AG10803 (cell line): ENCODE measurements at places on chromosomes 3 and 15.
A peak's percentile ranks its signal among the peaks of the same experiment; 100 is the strongest.

GRCh38 chr3:10224794-10225665 is 23.2 kb upstream of the TATDN2 start:
- peak; percentile 68 for DNase-seq

- no peak for DNase-seq
Observed at GRCh38 chr15:74391582-74392450, 24.4 kb upstream of the CYP11A1 start.

GRCh38 chr15:63942486-63943365 is 103.6 kb downstream of the DAPK2 start:
- no peak for DNase-seq

GRCh38 chr3:16486201-16486600 is 27.3 kb downstream of the RFTN1 start:
- no peak for DNase-seq

DNA sequence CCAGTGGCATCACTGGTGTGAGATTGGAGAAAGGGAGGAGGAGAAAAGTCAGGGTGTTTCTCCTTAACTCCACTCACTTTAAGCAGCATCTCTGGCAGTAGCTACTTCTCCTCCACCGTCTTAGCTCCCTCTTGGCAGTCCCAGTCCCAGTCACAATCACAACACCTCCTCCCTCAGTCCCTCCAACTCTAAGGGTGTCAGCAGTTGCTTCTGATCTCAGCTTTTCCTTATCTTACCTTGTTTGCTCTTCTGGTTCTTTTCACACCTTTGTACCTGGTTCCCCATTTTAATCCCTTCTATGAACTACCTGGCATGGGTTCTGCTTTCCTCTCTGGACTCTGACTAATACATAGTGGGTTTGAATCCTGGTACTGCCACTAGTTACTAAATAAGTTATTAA is 188.3 kb upstream of the CTDSPL start:
- no peak for DNase-seq

DNA sequence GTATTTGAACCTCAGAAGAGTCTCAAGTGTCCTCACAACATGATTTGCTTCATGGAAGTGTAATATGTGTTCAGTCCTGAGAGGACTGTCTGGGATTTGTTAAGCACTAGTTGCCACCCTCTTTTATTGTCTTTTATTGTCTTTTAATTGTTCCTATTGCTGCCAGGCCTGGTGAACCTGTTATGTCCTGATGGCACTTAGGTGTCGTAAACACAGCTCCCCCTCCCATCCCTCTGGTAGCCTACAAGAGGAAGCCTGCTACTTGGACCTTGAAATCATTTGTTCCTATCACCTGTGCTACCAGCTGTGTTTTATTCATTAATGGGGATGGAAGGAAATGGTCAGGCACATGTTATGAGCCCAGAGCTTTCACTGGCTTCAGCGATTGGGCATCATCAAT is 19.3 kb downstream of the CCNB2 start:
- no peak for DNase-seq
